Activated naive CD4-positive, alpha-beta T cell treated with anti-CD3 and anti-CD28 coated beads for 36 hours (primary cell): ENCODE measurements at places on chromosomes 4 and X. TPM values are rescaled to one million over a fixed set of nuclear protein-coding genes. Genes with fewer than 3 reads are reported as not detected.

TCEAL2 gene
- total RNA-seq, result 0.84 TPM

PJA1 gene
- 11.0 TPM for total RNA-seq

GAGE2A gene
- total RNA-seq, result not detected

PFKFB1 gene
- total RNA-seq, result 0.45 TPM

RNF150 gene
- total RNA-seq, result not detected

EXOSC9 gene
- total RNA-seq, result 57.7 TPM

MAP7D2 gene
- 0.69 TPM for total RNA-seq

MAGEB1 gene
- not detected for total RNA-seq

DNA sequence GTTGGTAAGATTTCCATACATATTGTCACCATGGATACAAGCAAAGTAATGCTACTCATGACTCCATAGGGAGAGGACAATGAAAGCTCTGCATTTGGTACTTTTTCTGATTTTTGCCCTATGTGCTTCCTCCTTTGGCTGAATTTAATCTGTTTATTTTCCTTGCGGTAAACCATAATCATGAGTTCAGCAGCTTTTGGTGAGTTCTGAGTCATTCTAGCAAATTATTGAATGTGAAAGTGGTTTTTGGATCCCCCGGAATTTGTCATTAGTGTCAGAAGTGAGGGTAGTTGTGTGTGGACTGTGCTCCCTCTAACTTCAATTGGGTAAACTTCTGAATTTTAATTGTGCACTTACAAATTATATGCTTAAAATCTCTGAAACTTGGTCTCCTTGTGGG, 170.3 kb downstream of the MOSPD2 start:
- H3K4me1 ChIP-seq, result no peaks in the 10 kb centered on the region
- no peak for DNase-seq
- H3K4me3 ChIP-seq, result no peak overlapping the region
- no peaks in the 10 kb centered on the region for H3K27me3 ChIP-seq

GRCh38 chrX:68343551-68343950, 89.7 kb downstream of the OPHN1 start:
- no peak overlapping the region for H3K4me3 ChIP-seq
- no peaks in the 10 kb centered on the region for H3K4me1 ChIP-seq
- no peak overlapping the region for H3K27ac ChIP-seq
- H3K27me3 ChIP-seq, result no peaks in the 10 kb centered on the region
- no peak for DNase-seq

DNA sequence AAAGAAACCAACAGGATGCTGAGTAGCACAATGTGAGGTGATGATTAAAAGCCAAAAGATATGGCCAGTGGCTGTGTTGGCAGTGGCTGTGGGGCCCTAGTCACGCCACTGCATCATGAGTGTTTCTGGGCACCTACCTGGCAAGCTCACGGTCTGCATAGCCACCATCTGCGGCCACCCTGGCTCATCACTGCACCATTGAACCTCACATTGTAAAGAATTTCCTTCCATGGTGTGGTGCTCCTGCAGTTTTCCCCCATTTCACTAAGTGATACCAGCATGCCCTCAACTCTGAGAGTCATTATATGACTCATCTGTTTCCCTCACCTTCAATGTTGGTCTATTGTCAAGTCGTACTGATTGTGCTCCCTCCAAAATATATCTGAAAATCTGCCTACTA, 45.5 kb upstream of the CLNK start:
- H3K4me3 ChIP-seq, result no peak overlapping the region
- no peaks in the 10 kb centered on the region for H3K36me3 ChIP-seq
- no peak overlapping the region for H3K27ac ChIP-seq
- no peak for DNase-seq
- H3K27me3 ChIP-seq, result no peaks in the 10 kb centered on the region
- peaks cover 39% of the 10 kb centered on the region for H3K4me1 ChIP-seq

GRCh38 chr4:5416637-5417036, 291.7 kb downstream of the EVC2 start:
- H3K36me3 ChIP-seq, result no peaks in the 10 kb centered on the region
- H3K4me1 ChIP-seq, result no peaks in the 10 kb centered on the region
- no peak overlapping the region for H3K27ac ChIP-seq

DNA sequence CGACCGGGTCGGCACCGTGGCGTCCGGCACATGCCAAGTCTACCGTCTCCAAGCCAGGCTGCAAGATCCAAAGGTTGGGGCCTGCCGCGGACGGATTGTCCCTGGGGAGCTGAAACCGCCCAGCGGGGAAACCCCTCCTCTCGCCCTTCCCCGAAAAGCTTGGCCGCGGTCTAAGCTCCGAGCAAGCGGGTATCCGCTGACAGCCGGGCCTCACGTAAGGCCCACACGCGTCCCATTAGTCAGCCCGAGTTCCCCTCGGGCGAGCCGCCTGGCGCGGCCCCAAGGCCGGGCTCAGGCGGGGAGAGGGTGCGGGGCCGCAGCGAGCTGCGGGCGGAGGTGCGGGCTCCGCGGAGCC, 6.8 kb upstream of the BCOR start:
- no peak overlapping the region for H3K4me3 ChIP-seq
- H3K27ac ChIP-seq, result no peak overlapping the region
- peaks cover 14% of the 10 kb centered on the region for H3K4me1 ChIP-seq
- H3K27me3 ChIP-seq, result peaks cover 2% of the 10 kb centered on the region
- no peak for DNase-seq

GRCh38 chr4:7328913-7329638, 105.7 kb downstream of the PSAPL1 start:
- H3K4me1 ChIP-seq, result no peaks in the 10 kb centered on the region
- H3K27ac ChIP-seq, result no peak overlapping the region
- no peaks in the 10 kb centered on the region for H3K36me3 ChIP-seq
- peaks cover 1% of the 10 kb centered on the region for H3K27me3 ChIP-seq
- no peak overlapping the region for H3K4me3 ChIP-seq
- DNase-seq, result no peak

GRCh38 chrX:72126539-72127140, 5.1 kb downstream of the RTL5 start:
- H3K27me3 ChIP-seq, result peaks cover 19% of the 10 kb centered on the region
- peaks cover 4% of the 10 kb centered on the region for H3K4me1 ChIP-seq
- peak overlapping the region; percentile 36 for H3K27ac ChIP-seq
- peak; percentile 90 for DNase-seq

- H3K36me3 ChIP-seq, result peaks cover 1% of the 10 kb centered on the region
- peak within 1 kb of the TSS; percentile 78 for H3K27ac ChIP-seq
- peak within 1 kb of the TSS; percentile 75 for H3K4me3 ChIP-seq
Observed at GRCh38 chr4:6782147-6782845, at the start of gene KIAA0232. Gene KIAA0232, plus strand, starts transcription at chr4:6782727. Its CDS starts 41,727 bp downstream, at chr4:6824454.

GRCh38 chr4:145481164-145481941, at the start of gene SMAD1:
Gene SMAD1, plus strand, starts transcription at chr4:145481853. Its CDS starts 32,761 bp downstream, at chr4:145514614.
- no peak within 1 kb of the TSS for H3K27ac ChIP-seq
- peak; percentile 29 for DNase-seq
- H3K36me3 ChIP-seq, result no peaks in the 10 kb centered on the region
- peaks cover 5% of the 10 kb centered on the region for H3K4me1 ChIP-seq
- H3K27me3 ChIP-seq, result peaks cover 31% of the 10 kb centered on the region

- H3K4me1 ChIP-seq, result no peaks in the 10 kb centered on the region
- H3K27ac ChIP-seq, result no peak overlapping the region
- no peaks in the 10 kb centered on the region for H3K36me3 ChIP-seq
- H3K4me3 ChIP-seq, result no peak overlapping the region
- H3K27me3 ChIP-seq, result peaks cover 2% of the 10 kb centered on the region
Observed at GRCh38 chrX:38402118-38402517, 49.7 kb downstream of the OTC start.

GRCh38 chrX:144683247-144683646, 564.1 kb upstream of the SPANXN1 start:
- no peak overlapping the region for H3K27ac ChIP-seq
- H3K27me3 ChIP-seq, result no peaks in the 10 kb centered on the region
- no peak for DNase-seq
- H3K4me1 ChIP-seq, result no peaks in the 10 kb centered on the region
- no peak overlapping the region for H3K4me3 ChIP-seq

DNA sequence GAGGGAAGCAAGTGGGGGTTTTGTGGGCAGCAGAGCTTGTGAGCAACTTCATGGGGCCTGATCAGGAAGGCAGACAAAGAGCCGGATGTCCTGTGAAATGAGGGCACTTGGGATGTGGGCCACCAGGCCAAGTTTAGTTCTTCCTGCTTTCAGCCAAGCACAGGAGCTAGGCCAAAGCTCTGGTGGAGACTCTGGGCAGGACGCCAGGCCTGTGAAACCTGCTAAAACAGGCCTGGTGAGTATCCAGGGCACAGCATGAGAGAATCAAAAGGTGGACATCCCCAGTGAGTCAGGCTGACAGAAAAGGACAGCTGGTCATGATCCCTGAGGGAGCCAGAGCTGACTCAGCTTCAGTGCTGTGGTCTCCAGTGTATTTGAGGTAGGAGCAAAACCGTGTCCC, 95.7 kb downstream of the NPNT start:
- no peak for DNase-seq
- no peak overlapping the region for H3K27ac ChIP-seq
- H3K4me1 ChIP-seq, result no peaks in the 10 kb centered on the region
- no peaks in the 10 kb centered on the region for H3K36me3 ChIP-seq
- no peak overlapping the region for H3K4me3 ChIP-seq

- H3K27ac ChIP-seq, result no peak overlapping the region
- no peaks in the 10 kb centered on the region for H3K36me3 ChIP-seq
- H3K4me3 ChIP-seq, result no peak overlapping the region
- no peaks in the 10 kb centered on the region for H3K4me1 ChIP-seq
- H3K27me3 ChIP-seq, result no peaks in the 10 kb centered on the region
- no peak for DNase-seq
Observed at GRCh38 chr4:175371091-175371490, 441.0 kb downstream of the GPM6A start.

DNA sequence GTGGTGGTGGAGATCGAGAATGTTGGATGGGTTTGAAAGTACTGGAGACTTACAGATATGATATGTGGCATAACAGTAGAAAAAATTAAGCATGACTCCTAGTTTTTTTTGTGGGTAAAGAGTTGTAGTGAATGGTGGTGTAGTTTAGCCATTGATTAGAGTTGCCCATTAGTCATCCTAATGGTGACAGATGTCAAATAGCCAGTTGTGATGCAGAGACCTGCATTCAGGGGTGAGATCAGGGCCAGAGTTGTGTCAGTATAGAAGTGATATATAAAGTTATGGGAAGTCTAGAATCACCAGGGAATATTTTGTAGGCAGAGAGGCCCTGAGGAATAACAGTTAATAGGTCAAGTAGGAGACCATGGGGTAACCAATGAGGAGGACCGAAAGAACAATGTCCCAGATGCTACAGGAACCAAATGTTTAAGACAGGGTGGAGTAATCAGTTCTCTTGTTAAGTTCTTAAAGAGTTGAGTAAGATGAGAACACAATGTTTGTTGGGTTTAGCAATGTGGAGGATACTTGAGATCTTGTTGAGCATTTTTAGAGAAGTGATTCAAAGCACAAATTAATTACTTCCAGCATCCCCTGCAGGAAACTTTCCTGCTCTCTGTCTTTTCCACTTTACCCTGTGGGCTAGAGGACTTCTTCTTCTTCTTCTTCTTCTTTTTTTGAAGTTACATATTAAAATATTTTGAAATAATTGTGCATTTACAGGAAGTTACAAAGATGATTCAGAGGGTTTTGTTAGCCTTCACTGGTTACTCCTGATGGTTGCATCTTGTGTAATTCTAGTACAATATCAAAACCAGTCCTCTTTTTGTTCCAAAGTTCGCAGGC, 13.3 kb downstream of the SGMS2 start:
- peaks cover 7% of the 10 kb centered on the region for H3K27me3 ChIP-seq
- DNase-seq, result no peak
- no peak overlapping the region for H3K27ac ChIP-seq
- no peaks in the 10 kb centered on the region for H3K4me1 ChIP-seq
- no peaks in the 10 kb centered on the region for H3K36me3 ChIP-seq
- no peak overlapping the region for H3K4me3 ChIP-seq

DNA sequence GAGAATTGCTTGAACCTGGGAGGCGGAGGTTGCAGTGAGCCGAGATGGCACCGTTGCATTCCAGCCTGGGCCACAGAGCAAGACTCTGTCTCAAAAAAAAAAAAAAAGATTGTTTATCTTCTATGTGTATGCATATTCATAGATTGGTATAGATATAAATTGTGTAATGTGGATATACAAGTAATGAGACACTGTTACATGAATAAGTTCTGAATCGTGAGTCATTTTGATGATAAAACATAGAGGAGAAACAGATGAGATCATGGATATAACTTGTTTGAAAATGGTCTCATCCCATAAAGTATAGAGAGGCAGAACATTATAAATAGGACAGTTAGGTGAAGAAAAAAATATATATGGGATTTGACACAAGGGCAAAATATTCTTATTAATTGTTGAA, 628.0 kb downstream of the IL1RAPL1 start:
- no peaks in the 10 kb centered on the region for H3K36me3 ChIP-seq
- no peak overlapping the region for H3K27ac ChIP-seq
- DNase-seq, result no peak

DNA sequence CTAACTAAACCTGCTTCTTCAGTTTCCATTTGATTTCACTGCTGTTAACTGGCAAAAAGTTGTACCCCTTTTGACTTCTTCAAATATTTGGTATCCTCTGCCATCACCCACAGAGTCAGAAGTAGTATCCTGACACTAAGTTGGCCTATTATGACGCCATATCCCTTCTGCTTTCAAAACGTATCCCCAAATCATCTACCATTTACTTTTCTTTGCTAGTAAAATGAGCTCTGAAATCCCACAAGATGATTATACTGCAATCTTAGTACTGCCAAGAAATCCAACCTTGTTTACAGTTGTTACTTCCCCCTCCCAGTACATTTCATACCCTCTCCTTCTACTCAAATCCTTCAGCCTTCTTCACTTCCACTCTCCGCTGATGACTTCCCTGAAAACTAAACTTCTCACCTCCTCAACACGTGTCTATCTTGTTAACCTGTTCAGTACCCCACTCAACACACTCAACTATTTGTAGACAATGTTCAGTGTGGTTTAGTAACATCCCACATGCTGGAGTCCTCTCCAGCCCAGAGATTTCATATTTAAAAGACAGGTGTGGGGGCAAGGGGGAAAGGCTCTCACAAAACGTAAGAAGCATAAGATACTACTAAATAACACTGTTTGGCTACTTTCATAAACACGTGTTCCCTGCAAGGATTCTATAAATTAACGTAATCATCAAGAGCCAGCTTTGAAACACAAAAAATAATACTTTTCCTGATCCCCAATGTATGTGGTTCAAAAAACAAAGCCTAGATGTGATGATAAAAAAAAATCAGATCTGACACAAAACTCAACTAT, 1.3 kb downstream of the NAF1 start:
- no peaks in the 10 kb centered on the region for H3K27me3 ChIP-seq
- H3K4me3 ChIP-seq, result peak overlapping the region; percentile 86
- peaks cover 51% of the 10 kb centered on the region for H3K4me1 ChIP-seq
- H3K36me3 ChIP-seq, result peaks cover 36% of the 10 kb centered on the region
- no peak for DNase-seq

DNA sequence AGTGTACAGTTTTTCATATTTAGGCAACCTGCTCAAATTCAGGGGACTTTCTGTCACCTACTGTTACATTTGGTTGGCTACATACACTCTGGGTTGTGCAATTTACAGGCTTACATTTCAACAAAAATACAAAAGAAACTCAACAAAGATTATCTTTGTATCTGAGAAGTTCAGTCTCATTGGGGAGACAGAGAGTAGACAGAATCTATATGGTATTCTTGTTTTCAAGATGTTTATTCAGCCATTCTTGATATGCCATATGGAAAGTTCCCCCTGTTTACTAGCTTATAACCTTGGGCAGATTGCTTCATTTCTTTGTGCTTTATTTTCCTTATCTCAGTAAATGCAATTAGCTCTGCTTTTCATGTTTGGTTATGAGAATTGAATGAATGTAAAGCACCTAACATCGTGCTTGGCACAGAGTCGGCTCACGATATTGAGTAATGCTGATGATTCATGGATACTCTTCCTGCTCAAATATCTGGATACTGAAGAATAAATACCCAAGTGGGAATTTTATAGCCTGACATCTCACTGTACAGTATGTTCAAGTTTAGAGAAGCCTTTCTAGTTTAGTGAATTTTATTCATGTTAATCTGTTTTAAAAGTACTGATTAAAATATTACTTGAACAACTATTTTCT, 96.5 kb upstream of the PACRGL start:
- H3K27ac ChIP-seq, result no peak overlapping the region
- H3K36me3 ChIP-seq, result no peaks in the 10 kb centered on the region
- no peaks in the 10 kb centered on the region for H3K4me1 ChIP-seq
- DNase-seq, result no peak
